ENCODE measurements at places on chromosomes 2 and 18. TPM values are rescaled to one million over a fixed set of nuclear protein-coding genes. Genes with fewer than 3 reads are reported as not detected.
A peak's percentile ranks its signal among the peaks of the same experiment; 100 is the strongest.

Gene NUP35
- 58.0 TPM for total RNA-seq

Gene TGFA
- 116 TPM for total RNA-seq

Gene ALLC
- not detected for total RNA-seq

Gene DNAJC5G
- total RNA-seq: not detected

Gene SUMO1
- 266 TPM for total RNA-seq

Gene DYNAP
- total RNA-seq: not detected

Gene CAVIN2
- total RNA-seq: not detected

Gene ZFP36L2
- 0.41 TPM for total RNA-seq

GRCh38 chr2:235102896-235103295 lies 151.1 kb downstream of the SH3BP4 start:
- no peak for DNase-seq

DNA sequence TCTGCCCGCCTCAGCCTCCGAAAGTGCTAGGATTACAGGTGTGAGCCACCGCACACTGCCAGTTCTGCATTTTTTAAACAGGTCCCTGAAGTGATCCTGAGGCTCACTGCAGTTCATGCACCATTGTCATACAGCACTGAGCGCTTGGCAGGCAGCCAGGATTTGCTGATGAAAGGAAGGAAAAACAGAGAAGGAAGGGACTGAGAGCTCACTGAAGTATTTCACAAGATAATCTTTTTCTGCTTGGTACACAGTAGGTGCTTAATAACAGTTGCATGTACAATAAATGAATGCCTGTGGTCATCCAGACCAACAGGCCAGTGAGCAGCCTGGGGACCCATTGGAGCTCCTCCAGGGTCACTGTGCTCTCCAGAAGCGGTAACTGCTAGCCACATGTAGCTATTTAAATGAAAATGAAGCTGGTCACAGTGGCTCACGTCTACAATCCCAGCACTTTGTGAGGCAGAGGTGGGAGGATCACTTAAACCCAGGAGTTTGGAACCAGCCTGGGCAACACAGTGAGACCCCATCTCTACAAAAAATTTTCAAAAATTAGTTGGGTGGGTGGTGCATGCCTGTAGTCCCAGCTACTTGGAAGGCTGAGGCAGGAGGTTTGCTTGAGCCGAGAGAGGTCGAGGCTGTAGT lies 33.1 kb upstream of the SMAD7 start:
- DNase-seq: peak; percentile 52

DNA sequence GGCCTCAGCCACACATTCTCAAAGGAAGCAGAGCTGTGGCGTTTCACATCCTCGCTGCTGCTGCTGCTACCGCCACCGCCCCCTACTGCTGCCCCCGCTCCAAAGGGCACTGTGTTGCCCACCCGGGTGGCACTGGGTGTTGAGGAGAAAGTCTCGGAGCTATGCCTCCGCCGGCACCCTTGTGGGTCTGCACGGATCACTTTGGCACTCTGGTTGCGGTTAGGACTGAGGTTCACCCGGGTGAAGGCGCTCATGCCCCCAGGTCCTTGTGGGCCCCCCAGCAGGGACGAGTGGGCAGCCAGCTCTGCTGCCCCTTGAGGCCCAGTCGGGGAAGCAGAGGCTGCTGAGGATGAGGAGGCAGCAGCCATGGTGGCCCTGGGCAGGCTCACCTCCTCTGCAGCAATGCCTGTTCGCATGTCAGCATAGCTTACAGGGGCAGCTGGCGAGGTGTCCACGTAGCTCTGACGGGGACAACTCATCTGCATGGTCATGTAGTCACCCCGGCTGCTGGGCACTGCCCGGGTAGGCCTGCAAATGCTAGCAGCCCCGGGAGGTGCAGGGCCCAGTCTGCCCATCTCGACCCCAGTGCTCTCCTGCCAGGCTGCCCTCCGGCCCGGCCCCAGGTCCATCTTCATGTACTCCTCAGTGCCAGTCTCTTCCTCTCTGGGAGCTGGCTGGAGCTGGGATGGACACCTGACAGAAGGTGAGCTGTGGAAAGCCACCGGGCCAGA lies 4.2 kb downstream of the IRS1 start:
- no peak for DNase-seq

- no peak for DNase-seq
These were observed 277.9 kb downstream of the DCC start for GRCh38 chr18:52617931-52618330.

DNA sequence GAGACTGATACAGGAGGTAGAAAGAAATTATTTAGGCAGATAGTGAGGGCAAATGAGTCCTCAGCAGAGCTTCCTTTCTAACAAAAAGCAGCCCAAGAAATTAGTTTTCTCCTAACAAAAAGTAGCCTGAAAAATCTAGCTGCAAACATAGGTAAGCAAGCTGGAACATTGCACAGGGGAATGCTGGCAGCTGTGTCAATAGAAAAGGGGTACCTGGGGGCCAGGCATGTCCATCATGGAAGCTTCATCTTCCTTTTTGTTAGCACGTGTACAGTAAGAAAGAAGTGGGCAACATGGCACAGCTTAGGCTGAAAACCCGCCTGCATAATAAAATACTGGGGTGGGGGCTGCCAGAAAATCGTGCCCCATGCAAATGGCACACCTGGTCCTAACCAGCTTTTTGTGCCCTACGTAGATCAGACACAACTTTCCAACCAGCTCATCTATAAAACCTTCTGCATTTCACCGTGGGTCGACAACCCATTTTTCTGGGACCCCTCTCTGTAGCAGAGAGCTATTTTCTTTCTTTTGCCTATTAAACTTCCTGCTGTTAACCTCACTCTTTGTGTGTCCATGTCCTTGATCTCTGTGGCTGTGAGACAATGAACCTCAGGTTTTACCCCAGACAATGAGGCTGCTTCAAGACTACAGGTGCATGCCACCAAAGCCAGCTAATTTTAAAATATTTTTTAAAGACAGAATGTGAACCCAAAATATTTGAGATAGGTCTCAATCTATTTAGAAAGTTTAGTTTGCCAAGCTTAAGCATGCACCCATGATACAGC lies 6.6 kb upstream of the MTHFD2 start:
- no peak for DNase-seq

DNA sequence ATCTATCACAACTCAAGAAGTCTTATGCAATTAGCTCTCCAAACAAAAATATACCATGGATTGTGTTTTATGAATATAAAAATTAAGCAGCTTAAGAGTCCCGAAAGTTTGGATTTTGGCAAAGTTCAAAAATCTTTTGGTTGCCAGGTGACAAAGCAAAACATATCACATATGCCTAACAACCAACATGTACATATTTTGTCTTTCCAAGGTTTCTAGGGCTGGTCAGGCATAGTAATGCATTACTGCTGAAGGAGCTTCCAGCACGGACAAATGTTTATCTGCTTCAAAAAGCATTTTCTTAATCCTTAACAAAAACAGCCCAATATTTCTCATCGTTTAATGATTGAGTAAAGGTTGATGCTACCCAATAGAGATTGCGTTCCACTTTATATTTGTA lies 1327.1 kb upstream of the ZEB2 start:
- no peak for DNase-seq

GRCh38 chr2:119029297-119029696 lies 87.3 kb downstream of the MARCO start:
- no peak for DNase-seq

DNA sequence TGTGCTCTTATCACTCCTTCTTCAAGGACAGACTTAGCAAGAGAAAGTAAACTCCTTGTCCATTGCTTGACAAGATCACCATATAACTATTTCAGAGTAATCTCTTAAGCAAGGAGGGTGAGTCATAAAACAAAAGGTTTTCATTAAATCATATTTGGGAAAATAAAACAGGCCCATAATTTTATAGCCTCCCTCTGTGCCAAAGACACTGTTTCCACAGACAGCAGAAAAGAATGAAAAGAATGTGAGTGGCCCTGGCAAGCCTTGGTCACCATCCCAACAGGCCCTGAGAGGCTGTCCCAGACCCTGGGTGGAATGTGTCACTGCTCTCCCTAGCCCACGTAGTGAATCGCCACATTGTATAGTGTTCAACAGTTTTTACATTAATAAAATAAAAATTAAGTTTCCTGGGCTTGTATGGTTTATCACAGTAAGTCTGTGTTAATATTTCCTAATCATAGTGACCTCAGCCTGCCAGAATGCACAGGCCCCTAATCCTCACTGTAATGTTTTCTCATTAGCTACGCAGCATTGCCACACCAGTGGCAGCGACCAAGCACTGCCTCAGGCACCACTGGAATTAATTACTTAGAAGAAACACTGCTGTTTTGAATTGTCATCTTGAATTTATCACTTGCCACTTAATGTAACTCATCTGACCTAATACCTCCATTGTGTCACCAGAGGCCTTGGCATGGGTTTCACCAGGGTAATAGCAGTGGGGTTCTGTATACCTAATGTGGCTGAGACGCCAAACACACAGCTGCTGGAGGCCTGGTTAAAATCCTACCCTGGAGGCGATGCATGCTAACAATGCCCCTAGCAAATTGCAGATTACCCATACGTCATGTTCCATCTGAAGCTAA lies 401.9 kb downstream of the LNPK start:
- DNase-seq: peak; percentile 75

DNA sequence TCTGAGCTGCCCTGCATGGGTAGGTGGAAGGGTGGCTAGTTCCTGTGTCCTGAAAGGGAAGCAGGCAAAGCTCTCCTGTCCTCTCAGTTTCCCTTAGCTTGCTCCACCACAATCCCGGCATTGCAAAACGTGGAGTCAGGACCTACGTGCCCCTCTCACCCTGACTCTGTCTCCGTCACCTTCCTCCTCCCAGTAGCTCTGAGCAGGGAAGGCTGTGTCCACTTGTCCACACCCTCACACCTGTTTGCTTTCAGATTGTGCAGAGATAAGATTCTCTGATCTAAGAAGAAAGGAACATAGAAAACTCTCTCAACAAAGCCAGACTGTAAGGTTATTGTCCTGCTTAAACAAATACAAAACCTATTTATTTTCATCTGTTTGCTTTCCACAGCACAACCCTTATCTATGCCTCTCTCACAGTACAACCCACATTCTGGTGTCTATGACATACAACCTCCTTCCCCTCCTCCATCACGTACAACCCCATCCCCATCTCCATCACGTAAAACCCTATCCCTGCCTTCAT lies 79.0 kb downstream of the ALPK2 start:
- no peak for DNase-seq

- DNase-seq: no peak
These were observed 16.7 kb downstream of the IL1R1 start for GRCh38 chr2:102159295-102159694.

DNA sequence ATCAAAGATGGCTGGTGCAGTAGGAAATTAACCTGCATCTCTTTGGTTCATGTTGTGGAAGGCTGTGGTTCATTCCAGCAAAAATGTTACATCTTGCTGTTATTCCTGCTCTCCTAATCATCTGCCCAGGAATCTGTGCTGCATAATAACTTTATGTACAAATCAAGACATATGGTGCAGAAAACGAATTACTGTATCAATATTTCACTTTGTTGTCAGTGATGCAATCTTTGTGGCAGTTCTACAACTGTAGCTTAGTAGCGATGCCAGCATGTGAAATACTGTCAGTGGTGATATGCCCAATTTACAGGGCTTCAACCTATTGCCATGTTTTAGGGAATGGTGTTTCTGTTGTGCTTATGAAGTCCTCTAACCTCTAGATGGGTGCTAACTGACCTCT lies 1114.7 kb downstream of the SOCS6 start:
- no peak for DNase-seq

DNA sequence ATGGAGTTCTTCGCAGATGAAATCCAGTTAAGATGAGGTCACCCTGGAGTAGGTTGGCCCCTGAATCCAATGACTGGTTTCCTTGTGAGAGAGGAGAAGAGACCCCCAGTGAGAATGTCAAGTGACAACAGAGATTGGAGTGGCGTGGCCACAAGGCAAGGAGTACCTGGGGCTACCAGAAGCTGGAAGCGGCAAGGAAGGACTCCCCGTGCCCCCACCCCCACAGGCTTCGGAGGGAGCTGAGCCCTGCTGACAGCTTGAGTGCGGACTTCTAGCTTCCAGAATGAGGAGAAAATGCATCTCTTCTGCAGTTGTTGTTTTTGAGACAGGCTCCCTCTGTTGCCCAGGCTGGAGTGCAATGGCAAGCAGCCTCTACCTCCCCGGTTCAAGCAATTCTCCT lies 78.0 kb upstream of the HPCAL1 start:
- no peak for DNase-seq

DNA sequence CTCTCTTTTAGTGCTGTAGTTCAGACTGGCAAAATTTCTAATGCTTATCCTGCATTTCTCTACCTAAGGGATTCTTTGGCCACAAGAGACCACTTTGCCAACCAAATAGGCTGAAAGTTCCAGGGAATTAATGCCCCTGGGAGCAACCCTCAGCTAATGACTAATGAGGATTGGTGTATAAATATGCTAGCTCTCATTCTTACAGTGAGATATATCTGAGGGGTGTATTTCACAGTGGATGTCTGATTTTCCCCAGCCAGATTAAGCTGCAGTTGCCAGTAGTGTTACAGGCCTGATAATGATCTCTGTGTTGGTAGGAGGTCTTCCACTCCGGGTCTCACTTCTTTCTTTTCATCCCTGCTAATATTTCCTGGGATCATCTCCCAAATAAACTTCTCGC lies 90.4 kb downstream of the GULP1 start:
- no peak for DNase-seq

DNA sequence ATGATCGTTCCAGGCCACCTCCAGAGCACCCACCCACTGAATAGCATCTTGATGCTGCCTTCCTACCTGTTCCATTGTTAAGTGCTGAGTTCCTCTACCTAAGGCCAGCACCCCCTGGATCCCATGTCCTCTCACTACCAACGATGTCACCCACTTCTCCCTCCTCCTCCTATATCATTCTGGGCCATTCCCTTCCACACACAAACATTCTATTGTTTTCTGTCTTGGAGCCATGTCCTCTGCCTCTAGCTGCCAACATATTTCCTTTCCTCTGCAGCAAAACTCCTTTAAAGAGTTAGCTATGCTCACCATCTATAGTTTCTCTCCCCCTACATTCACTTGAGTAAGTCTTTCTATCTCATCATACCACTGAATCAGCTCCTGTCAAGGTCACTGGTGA lies 64.0 kb upstream of the ACKR3 start:
- no peak for DNase-seq

DNA sequence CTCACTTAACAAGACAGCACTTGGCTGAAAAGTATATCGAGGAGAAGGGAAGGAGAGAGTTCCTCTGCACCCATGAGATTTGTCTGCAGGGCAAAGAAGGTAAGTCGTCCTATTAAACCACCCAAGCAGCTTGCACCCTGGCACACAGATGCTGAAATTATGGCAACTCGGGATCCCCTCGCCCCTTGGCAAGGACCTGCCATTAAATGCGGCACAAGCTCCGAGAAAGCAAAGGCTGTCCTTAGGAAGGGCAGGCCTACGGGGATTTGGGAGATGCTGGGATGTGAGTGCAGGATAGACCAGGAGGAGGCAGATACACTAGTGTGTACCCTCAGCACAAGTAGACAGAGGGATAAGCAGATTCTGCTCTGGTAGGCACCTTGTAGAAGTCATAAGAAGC lies 191.5 kb downstream of the ALK start:
- no peak for DNase-seq

DNA sequence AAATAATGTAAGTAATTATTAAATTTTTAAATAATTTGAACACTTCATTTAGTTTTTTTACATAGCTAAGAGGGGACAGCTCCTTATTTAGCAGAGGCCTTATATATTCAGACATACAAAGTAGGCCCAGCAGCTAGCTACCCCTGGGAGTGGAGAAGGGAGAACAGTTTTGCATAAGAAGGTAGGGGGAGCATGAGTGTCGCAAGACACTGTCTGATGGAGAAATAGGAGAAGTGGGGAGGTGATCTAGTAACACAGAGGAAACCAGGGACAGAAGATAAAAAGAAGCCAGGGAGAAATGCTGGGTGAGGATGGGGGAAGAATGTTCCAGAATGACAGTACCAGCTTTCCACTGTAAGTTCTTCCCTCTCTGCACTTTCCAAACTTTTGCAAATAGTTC lies 16.0 kb upstream of the RGPD4 start:
- DNase-seq: no peak

Measured in Caki2 (cell line).